Stimulated activated CD4-positive, alpha-beta T cell treated with anti-CD3 and anti-CD28 coated beads, Interleukin-12 subunit alpha, Interleukin-12 subunit beta, amount 100 ng/mL, for 4 hours (primary cell): ENCODE measurements at places on chromosomes 6 and 20.

- DNase-seq = no peak
These were observed 4.6 kb downstream of the PTPRK start for GRCh38 chr6:128515550-128516513.

- no peak for DNase-seq
These were observed 86.1 kb downstream of the SIM1 start for GRCh38 chr6:100378576-100378975.

GRCh38 chr20:47233333-47234188 is 122.9 kb downstream of the ZMYND8 start:
- DNase-seq = no peak

GRCh38 chr20:17202673-17203072 is 24.2 kb upstream of the PCSK2 start:
- no peak for DNase-seq

- DNase-seq = no peak
These were observed 16.0 kb downstream of the HECA start for GRCh38 chr6:139150920-139151319.

DNA sequence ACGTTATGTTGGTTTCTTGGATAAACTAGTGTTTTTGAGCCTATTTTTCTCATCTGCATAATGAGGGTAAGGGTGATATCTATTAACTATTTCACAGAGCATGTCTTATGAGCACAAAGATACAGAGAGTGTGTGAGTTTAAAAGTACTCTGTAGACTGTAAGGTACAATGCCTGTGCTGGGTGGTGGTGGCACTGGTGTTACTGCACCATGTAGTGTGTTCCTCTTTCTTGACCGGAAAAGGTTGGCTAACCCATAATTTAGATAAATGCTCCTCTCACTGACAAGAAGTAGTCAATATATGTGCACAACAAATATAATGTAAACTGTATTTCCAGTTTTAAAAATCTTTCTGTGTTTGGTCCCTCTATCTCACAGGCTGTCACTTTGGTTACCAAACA is 116.2 kb upstream of the MMS22L start:
- DNase-seq = no peak
